ENCODE measurements at places on chromosomes 3 and 15.

DNA sequence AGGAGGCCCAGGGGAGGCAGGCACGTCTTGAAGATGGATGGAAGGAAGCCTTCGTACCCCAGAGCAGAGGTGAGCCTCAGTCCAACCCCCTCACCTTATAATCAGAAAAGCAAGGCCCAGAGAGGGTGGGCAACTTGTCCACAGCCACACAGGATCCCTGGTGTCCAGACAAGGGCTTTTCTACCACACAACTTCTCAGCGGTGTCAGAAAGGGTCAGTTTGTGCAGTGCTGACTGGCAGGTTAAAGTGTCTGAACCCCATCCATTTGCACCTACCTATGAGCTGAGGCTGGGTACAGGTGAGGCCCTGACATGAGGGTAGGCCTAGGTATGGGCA, 8.6 kb downstream of the IGDCC3 start:
- DNase-seq, result no peak

DNA sequence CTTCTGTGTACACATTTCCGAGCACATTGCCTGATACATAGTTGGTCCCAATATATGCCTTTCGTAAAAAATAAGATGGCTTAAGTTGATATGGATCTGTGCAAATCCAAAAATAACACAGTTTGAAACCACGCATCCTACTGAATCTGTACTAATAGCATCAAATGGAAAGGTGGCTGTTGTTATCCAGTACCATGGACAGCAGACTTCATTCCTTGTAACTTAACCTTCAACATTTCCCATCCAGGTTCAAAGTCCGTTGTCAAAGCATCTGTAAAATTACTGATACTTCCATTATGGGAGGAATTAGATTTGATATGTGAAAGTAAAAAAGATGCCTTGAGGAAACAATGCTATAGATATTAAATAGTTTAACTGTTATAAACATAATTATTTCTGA, 65.5 kb upstream of the C3orf49 start:
- no peak for DNase-seq

DNA sequence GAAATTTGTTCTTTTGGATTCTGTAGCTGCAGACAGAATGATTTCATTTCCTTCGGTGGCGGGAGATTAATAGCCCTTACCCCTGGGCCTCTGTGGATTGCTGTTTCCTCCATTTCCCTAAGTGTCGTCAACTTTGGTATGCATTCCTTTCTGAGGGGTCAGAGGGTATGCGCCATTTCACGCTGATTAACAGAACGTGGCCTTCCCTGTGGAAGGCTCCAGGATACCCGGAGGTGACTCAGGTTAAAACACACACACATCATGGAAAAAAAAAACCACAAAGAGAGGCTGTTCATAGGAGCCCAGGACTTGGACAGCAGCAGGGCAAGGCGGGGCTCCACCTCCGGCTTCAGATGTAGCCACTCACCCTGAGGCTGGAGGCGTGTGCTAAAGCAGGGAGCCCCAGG, 51.9 kb downstream of the EPHB1 start:
- DNase-seq, result no peak

- DNase-seq, result no peak
Measured at GRCh38 chr15:37682304-37682703, 252.1 kb upstream of the TMCO5A start.

DNA sequence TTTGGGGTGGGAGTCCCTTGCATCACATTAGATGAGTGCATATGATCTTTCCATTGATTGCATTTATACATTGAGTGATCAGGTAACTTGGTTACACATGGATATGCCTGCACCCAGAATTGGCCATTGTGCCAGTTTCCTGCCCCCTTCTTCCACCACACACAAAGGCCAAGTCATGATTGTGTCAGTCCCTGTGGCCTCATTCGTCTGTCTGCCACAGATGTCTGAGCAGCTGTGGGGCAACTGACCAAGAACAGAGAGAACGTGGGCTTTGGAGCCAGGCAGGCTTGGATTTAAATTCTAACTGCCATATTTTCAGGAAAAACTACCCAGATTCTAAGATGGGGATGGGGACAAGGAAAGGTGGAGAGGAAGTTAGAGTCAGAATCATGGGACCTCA, 27.0 kb downstream of the CCNL1 start:
- DNase-seq, result no peak

DNA sequence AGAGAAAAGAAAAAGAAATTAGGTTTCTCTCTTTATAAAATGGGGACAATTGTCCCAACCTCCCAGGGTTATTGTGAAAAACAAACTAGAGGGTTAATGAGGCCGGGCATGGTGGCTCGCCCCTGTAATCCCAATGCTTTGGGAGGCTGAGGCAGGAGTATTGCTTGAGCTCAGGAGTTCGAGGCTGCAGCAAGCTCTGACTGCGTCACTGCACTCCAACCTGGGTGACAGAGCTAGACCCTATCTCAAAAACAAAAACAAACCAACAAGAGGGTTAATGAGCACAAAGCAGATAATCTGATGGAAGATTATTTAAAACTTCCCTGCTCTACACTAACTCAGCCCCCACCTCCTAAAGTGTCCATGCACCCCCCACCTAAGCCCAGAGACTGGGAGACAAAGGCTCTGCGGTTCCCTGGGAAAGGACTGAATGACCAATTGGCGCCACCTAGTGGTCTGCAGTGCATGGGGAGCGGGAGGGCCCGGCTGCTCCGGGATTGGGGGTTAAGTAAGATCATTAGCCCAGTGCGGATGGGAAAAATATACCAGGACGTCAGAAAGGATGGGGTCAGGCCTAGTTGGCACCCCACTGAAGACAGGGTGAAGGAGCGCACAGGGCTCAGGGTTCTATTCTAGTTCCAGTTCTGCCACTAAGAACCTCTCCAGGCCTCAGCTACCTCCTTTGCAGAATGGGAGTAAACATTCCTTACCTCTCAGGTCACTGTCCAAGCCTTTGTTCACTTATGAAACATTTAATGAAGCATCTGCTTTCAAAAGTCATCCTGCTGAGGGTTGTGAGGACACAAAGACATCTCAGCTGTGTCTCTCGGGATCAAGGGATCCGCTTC, 15.6 kb downstream of the PIF1 start:
- DNase-seq, result peak; percentile 47

Data from GDM1 (cell line).